ENCODE measurements at places on chromosomes 12 and 14.

DNA sequence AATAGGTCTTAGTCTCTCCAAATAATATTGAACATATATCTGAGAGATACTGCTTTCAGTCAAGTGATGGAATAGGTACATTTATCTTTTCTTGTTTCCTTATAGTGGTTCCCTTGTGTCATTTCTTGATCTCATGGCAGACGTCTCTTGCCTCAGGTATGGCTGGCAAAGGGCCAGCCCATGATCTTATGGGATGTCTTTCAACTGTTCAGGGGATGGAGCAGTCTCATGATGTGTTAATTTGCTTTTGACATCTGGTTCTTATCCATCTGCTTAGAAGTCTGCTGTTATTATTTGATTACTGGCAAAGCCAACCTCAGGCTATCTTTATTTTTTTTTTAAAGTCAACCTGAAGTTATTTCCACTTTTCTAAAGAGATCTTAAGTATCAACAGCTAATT lies 262.9 kb downstream of the TMEM117 start:
- peak; percentile 90 for DNase-seq

DNA sequence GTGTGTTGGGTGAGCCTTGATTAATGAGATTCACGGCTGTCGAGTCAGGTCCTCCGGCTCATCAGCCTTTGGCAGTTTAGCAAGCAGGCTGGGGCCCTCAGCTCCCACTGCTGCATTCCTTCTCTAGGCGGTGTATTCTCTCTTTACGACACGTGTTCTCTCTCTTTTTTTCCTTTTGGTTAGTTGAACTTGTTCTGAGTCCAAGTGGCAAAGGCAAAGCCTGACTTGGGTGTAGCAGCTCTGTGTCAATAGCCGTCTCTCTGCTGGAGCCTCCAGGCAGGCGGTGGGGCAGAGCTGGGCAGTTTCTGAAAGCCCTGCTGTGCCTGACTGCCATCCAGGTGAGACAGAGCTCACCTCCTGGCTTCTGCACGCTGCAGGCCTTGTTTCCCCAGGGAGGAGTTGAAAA lies 46.6 kb downstream of the SUSD6 start:
- DNase-seq = peak; percentile 99

DNA sequence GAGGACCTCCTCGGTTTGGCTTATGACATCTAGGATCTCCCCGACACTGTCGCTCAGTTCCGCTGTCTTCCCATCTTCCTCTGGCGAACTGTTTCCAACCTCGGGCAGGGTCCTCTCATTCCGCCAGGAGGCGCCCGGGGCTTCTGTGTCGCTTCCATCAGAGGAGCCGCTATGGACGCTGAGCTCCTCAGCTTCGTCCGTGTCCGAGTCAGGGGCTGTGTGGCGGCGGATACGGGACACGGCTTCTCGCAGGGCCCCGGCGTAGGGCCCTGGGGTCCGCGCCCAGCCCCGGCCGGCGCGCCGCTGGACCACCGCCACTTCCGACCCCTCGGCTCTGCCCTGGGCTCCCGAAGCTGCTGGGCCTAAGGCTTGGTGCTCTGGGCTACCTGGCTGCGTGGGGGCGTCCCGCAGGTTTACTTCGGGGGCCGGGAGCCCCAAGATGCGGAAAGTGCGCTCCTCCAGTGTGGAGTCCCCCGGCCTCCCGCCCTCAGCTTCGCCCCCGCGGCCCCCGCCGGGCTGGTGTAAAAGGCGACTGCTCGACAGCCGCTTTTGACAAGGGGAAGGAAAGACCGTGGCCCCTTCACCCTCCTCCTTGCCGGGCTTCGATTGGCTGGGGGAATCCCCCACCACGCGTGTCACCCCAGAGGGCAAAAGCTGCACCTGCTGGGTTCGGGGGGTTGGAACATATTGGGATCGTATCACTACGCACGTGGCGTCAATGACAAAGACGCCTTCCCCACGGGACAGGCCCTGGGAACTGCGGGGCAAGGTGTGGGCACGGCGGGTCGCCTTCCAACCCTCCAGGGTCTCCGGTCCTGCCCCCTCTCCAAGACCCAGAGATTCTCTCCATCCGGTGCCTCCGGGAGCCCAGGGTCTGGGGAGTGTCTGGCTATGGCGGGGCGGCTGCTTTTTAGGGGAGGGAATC lies 2.1 kb downstream of the DDN start:
- peak; percentile 81 for DNase-seq

DNA sequence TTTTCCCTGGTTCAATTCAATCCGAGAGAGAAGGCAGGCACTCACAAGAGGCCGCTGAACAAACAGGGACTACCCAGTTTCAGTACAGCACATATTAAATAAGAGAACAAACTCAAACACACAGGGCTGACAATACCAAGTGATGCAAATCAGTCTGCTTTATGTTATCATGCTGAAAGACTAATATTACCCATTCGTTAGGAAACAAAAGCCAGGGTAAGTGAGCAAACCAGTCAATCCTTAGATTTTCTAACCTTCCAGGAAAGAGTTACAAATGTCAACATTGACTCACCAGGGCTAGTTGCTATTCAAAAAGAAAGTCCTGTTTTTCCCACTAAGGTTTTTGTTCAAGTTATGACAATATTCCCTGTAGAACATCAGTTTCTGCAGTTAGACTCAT lies 246.2 kb downstream of the C12orf42 start:
- peak; percentile 81 for DNase-seq

DNA sequence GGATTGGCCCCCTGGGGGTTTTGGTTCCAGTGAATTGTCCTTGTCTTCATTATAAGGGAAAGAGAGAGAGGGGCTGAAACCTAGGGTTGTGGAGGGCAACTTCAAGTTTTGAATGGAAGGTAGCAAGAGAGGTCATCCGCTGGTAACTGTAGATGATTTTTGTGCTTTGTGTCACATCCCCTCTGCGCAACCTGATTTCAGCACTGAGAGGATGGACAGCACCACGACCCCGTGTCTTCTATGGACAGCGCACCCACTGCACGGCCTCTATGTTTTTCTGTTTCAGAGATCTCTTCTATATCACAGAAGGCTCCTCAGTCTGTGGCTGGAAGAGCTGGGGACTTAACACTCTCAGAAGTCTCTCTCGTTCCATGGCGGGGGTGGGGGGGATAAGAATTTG lies 127.0 kb upstream of the RPH3A start:
- DNase-seq = no peak

DNA sequence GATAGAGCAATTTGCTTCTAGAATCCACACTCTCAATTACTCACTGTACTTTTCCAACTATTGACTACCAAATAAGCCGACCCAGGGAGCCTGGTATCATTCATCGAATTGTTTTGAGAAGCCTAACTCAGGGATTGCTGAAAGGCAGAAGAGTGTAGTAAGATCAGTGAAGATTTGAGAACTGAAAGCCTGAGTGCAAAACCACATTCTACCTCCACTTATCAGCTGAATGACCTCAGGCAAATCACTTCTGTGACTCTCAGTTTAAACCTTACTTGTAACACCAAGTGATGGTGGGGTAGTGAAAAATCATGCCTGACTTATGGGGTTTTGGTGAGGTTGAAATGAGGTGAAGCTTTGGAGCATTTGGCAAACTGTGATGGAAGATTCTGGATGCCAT lies 126.1 kb upstream of the MAX start:
- DNase-seq = no peak

DNA sequence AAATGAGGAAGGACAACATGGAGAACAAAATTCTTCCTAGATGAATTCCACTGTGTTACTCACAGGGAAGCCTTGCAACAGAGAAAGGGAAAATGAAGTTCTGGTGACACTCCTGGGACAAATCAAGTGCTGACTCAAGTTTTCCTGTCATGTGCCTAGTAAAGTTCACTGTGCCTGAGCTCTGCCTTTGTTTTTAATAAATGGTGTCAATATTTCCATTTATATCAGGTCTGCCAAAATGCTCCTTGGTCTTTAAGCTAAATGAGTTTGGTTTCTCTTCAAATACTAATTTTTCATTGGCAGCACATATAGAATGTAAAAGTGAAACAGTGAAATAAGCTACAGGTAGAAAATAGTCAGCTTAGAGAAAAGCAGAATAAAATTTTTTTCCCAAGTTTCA lies 33.0 kb downstream of the HIGD1C start:
- DNase-seq = no peak

DNA sequence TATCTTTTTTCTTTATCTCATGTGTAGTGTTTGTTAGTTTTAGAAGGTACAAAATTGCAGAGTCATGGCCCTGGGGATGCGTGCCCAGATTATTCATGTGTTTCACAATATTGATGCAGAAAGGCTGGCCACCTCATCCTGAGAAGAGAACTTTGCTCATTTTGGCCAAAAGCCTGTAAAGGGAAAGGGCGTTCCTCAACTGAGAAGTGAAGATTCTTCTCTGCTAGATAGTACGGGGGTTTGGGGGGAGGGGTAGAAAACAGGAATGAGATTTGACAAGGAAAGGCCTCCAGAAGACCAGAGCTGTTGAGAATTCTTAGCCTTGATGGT lies 1.7 kb downstream of the MGST1 start:
- DNase-seq = peak; percentile 54

DNA sequence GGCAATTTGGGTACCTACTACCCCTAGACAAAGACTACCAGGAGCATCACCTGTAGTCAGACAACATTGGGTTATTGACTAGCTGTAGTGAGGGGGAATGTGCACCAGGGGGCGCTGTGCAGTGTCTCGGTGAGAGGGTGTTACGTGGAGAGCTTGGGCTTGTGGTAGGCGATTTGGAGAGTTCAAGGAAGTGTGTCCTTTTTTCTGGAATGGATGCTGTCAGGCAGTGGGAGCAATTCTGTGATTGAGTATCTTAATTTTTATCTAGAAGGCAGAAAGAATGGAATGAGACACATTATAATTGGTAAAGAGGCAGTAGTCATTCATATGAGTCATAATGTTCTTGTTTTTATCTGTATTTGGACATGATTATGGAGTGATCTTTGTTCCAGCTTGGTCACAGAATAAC lies 187.7 kb downstream of the GALC start:
- peak; percentile 35 for DNase-seq

DNA sequence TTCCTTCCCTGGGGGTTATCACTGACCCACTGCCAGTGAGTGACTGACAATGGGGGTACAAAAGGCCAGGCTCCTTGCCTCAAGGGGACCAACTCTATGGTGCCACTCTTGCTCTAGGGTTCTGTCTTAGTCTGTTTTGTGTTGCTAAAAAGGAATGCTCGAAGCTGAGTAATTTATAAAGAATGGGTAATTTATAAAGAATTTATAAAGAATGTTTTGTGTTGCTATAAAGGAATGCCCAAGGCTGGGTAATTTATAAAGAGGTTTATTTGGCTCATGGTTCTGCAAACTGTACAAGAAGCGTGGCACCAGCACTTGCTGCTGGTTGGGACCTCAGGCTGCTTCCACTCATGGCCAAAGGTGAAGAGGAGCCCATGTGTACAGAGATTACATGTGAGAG lies 15.8 kb upstream of the RASSF8 start:
- DNase-seq = no peak

DNA sequence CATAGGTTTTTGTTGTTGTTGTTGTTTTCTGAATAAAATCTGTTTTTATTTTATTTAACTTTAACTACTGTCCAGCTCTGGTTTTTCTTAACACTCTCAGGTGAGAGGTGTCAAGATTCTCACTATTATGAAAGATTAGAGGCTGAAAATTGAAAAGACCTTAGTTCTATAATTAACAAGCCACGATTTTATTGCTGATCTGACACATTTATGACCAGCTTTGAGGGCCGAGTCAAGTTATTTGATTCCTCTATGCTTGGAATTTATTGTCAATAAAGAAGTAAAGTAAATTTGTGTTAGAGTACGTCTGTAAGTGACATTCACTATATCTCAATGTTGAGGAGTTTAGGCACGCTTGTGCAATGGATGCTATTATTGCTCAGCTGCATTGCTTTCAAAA lies 808.8 kb downstream of the GALC start:
- DNase-seq = no peak
